ENCODE measurements at places on chromosomes 13 and 19.

GRCh38 chr13:46668931-46669525 lies 116.1 kb downstream of the LRCH1 start:
- DNase-seq = no peak

DNA sequence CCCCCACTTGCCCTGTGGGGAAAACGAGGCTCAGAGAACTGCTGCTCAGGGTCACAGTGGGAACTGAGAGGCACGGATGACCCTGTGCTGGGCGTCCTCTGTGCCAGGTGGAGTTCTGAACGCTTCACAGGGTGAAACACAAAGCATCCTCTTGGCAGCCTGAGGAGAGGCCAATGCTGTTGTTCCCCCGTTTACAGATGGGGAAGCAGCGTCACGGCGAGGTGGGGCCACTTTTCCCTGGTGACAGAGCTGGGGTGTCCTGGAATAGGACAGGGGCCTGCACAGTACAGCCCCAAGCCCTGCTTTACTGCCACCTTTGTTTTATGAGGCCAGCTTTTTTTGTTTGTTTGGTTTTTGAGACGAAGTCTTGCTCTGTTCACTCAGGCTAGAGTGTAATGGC lies 22.1 kb downstream of the DHX34 start:
- no peak for DNase-seq

DNA sequence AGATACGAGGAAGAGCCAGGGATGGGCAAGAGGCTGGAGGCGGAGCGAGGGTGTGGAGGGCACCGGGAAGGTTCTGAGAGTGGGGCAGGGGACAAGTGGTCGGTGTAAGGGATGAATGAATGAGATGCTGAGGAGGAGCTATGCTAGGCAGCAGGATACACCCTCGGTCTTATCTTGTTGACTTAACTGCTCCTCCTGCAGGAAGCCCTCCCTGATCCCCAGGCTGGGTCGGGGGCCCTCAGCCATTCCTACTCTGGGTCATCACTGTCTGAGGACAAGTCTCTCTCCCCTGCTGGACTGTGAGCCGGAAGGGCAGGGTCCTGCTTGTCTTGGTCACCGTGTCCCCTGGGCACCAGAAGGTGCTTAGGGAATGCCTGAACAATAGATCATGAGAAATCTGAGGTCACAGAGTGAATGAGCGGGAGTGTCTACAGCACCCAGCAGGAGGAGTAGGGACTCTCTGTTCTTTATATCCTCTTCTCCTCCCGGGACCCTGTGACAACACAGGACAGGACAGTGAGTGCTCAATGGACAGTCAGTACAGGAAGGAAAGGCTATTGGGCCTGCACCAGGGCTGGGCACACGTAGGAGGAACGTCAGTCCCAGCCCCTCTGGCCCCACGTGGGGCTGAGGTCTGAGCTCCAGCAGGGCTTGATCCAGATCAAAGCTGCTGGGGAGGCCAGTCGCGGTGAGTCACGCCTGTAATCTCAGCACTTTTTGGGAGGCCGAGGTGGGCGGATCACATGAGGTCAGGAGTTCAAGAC lies 6.5 kb downstream of the NKPD1 start:
- no peak for DNase-seq

DNA sequence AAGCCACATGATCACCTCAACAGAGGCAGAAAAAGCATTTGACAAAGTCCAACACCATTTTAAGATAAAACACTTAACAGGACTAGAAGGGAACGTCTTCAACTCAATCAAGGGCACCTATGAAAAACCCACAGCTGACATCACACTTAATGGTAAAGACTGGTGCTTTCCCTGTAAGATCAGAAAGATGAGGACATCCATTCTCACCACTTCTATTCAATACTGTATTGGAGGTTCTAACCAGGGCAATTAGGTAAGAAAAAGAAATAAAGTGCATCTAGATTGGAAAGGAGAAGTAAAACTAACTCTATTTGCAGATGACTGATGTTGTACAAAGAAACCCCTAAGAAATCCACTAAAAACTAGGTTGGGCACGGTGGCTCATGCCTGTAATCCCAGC lies 11.2 kb upstream of the AKAP8 start:
- DNase-seq = no peak

DNA sequence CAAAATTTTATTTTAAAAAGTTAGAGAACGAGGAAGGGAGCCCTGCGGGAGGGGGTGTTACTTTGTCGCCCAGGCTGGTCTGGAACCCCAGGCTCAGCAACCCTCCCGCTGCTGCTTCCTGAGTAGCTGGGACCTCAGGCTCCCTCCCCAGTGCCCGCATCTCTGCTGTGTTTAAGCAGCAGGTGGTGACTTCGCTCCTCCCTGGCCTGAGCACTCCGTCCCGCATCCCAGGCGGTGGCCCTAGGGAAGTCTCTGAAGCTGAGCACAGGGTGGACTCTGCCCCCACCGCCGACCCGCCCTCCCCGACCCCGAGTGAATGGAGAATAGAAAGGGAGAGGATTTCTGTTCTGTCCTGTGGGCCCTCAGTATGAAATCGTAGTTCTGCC lies 30.5 kb downstream of the ZNF701 start:
- no peak for DNase-seq

DNA sequence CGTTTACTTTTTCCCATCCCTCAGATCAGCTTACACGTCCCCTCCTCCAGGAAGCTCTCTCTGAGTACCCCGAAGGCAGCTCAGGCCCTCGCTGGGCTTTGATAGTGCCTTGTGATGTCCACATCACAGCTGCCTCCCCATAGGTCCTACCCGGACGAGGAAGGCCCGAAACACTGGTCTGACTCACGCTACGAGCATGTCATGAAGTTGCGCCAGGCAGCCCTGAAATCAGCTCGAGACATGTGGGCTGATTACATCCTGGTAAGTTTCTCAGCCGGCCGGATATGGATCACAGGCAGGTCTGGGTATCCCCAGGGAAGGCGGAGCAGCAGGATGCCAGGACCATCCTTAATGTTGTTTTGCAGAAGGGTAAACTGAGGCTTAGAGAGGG lies 4.8 kb downstream of the COLGALT1 start:
- DNase-seq = no peak

GRCh38 chr19:42516771-42517170 lies 11.5 kb downstream of the CEACAM1 start:
- no peak for DNase-seq

DNA sequence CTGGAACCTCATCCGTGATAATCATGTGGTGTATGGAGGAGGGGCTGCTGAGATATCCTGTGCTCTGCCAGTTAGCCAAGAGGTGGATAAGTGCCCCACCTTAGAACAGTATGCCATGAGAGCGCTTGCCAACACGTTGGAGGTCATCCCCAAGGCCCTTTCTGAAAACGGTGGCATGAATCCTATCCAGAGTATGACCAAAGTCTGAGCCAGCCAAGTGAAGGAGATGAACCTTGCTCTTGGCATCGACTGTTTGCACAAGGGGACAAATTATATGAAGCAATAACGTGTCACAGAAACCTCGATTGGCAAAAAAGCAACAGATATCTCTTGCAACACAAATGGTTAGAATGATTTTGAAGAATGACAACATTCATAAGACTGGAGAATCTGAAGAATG lies 251.2 kb upstream of the OBI1 start:
- DNase-seq = no peak

- DNase-seq = no peak
Measured at GRCh38 chr13:44117351-44117750, 237.6 kb downstream of the LACC1 start.

- DNase-seq = no peak
Measured at GRCh38 chr19:38562096-38562495, 55.7 kb downstream of the MAP4K1 start.

All from NCI-H526 treated with DMSO at 0.1 percent for 48 hours (cell line).